Ovary (tissue), 10 donors: ENCODE measurements at places on chromosomes 16 and 17. TPM values are rescaled to one million over a fixed set of nuclear protein-coding genes. Genes with fewer than 3 reads are reported as not detected.

GRCh38 chr16:23771027-23771426, 16.2 kb downstream of the CHP2 start:
- DNase-seq, result no peak
- H3K4me3 ChIP-seq, result no peak overlapping the region
- H3K4me1 ChIP-seq, result no peaks in the 10 kb centered on the region
- H3K36me3 ChIP-seq, result no peaks in the 10 kb centered on the region

GRCh38 chr17:65047941-65048340, 8.6 kb downstream of the GNA13 start:
- H3K4me1 ChIP-seq, result peaks cover 13% of the 10 kb centered on the region
- H3K27ac ChIP-seq, result no peak overlapping the region
- no peaks in the 10 kb centered on the region for H3K27me3 ChIP-seq
- H3K36me3 ChIP-seq, result no peaks in the 10 kb centered on the region
- no peak overlapping the region for H3K4me3 ChIP-seq

The CCL3 gene
- 5.3 TPM for polyA plus RNA-seq

GRCh38 chr17:78879635-78880186, 23.3 kb downstream of the CEP295NL start:
- peaks cover 43% of the 10 kb centered on the region for H3K4me1 ChIP-seq
- H3K27me3 ChIP-seq, result no peaks in the 10 kb centered on the region
- peak overlapping the region; percentile 8 for H3K4me3 ChIP-seq
- no peaks in the 10 kb centered on the region for H3K36me3 ChIP-seq

DNA sequence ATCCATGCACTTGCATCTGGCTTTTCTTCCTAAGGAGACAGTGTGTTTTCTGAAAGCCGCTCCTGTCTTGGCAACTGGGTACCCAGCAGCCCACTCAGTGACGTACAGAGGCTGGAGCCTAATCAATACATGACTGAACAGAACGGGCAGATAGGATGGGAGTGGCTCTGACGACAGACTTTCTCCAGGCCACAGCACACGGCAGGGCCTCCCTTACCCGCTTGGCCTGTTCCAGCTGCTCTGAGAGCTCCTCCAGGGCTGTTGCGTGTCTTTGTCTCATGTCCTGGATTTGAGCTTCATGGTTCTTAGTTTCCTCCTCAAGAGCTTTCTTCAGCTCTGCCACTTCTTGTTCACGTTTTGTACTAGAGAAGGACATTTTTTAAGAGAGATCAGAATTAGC, 64.9 kb downstream of the NDEL1 start:
- H3K4me3 ChIP-seq, result no peak overlapping the region
- no peak for DNase-seq
- peaks cover 5% of the 10 kb centered on the region for H3K4me1 ChIP-seq
- H3K27ac ChIP-seq, result no peak overlapping the region

- H3K27ac ChIP-seq, result no peak overlapping the region
- H3K4me3 ChIP-seq, result no peak overlapping the region
- H3K4me1 ChIP-seq, result no peaks in the 10 kb centered on the region
- no peaks in the 10 kb centered on the region for H3K36me3 ChIP-seq
- no peak for DNase-seq
Observed at GRCh38 chr16:80652441-80652840, 111.6 kb downstream of the DYNLRB2 start.

The CYGB gene
- 14.6 TPM for polyA plus RNA-seq

DNA sequence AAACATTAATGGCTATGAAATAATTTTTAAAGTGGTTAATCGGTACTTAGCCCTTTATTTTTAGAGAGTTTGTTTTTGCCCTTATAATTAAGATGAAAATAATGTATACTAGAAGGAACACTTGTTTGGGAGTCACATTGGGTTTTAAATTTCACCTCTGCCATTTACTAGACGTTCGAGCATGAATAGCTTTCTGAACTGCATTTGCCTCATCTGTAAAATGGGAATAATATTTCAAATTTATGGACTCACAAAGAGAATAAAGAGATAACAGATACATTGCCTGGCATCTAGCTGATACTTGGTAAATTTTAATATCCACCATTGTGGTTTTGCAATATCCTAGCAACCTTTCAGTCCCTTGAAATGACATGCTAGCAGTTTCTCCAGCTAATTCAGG, 36.6 kb downstream of the TNRC6A start:
- no peak overlapping the region for H3K27ac ChIP-seq
- no peak overlapping the region for H3K4me3 ChIP-seq
- no peaks in the 10 kb centered on the region for H3K36me3 ChIP-seq
- peaks cover 9% of the 10 kb centered on the region for H3K4me1 ChIP-seq
- DNase-seq, result no peak
- H3K27me3 ChIP-seq, result no peaks in the 10 kb centered on the region
